Stimulated activated CD4-positive, alpha-beta T cell treated with anti-CD3 and anti-CD28 coated beads, Interleukin-15, amount 100 ng/mL, for 1 hour (primary cell): ENCODE measurements at places on chromosomes 1 and 21.

DNA sequence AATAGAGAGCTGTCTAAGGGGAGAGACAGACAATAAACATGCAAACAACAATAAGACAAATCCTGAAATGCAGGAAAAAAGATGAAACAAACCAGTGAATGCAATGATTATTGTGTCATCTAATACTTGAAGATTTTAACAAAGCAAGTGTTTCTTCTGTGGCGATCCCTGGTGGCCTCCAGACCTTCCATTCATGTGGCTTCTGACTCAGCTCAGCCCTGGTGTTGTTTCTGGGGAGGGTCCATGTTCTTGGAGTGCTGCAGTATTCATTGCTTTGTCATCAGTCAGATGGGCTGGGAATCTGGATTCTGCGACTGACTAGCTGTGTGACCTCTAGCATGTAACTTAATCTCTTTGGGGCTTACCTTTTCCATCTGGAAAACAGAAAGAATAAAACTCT, 1.5 kb upstream of the C2CD4D start:
- DNase-seq: no peak

- DNase-seq: no peak
These were observed 1.1 kb downstream of the CHML start for GRCh38 chr1:241638909-241639622.

DNA sequence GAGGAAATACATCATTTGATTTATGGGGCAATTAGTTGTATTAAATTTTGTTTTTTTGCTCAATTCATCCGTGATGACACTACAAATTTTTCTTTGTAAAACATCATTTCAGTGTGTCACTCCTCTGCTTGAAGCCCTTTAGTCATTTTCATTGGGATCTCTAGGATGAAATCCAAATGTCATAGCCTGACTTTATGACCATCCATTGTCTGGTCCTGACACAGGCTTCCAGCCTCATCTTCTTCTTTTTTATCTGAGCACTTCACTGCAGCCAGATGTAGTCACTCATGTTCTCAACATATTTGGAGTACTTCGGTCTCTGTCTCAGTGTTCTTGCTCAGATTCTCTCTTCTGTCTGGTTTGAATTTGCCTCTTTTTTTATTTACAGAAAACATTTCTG, 173.1 kb downstream of the HMCN1 start:
- no peak for DNase-seq

DNA sequence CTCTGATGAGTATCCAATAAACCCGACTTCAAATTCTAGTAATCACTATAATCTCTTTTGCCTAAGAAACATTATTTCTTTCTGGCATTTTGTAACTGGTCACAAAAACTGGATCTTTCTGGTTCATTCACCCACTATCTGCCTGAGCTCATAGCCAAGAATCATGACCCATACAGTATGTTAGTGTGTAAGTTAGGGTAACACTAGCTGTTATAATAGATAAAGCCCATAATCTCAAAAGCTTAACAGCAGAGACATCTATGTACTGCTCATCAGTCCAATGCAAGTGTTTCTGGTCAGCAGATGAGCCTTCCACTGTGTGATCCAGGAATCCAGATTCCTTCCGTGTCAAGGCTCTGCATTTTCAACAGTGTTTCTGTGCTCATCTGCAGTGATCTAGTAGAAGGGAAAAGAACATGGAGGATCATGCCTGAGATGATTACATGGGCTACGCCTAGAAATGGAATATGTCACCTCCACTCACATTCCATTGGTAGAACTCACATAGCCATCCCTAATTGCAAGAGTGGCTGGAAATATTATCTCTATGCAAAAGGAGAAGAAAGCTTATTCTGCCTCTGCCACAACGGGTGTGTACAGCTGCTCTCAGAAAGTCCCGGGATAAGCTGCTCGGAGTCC, 27.7 kb downstream of the RRAGC start:
- DNase-seq: no peak

GRCh38 chr1:36835017-36835695, 199.2 kb downstream of the GRIK3 start:
- DNase-seq: no peak

DNA sequence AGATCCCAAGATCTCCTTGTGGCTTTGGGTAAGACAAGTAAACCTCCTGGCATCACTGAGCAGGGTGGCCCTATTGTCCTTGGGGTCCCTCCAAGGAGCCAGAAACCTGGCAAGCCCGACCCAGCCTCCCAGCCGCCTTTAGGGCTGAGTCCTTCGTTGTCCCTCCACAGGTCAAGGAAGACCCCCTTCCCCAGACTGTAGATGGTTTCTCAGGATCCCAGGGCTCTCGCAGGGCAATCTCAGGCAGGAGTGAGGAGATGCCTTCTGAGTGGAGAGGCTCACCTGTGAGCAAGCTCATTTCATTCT, 71.6 kb upstream of the CSF3R start:
- no peak for DNase-seq

DNA sequence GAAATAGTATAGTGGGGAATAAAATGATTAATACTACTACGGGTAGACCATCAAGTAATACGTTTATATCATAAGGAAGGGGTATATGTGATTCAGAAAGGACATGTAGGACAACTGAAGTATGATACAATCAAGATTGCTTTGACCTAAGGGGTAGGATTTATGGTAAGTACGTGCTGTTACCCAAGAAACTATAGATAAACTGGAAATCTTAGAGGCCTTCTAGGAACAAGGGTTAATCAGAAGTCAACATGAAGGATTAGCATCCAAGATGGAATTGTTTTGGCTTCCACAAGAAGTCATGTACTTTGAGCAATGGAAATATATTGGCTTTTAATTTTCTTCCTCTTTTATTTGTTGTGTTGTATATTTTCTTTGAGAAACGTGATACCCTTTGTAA, 13.2 kb upstream of the ZMYM4 start:
- DNase-seq: no peak

GRCh38 chr21:24153137-24153536, 1454.1 kb downstream of the MRPL39 start:
- no peak for DNase-seq
